Activated CD4-positive, alpha-beta memory T cell treated with anti-CD3 and anti-CD28 coated beads for 36 hours (primary cell): ENCODE measurements at places on chromosomes 1 and 21. TPM values are rescaled to one million over a fixed set of nuclear protein-coding genes. Genes with fewer than 3 reads are reported as not detected.

Gene FCRLA
- not detected for total RNA-seq

Gene ZBTB8A
- 0.33 TPM for total RNA-seq

Gene SPATA45
- total RNA-seq, result 0.51 TPM

Gene HRNR
- not detected for total RNA-seq

Gene RNU1-2
- total RNA-seq, result 1,409 TPM

DNA sequence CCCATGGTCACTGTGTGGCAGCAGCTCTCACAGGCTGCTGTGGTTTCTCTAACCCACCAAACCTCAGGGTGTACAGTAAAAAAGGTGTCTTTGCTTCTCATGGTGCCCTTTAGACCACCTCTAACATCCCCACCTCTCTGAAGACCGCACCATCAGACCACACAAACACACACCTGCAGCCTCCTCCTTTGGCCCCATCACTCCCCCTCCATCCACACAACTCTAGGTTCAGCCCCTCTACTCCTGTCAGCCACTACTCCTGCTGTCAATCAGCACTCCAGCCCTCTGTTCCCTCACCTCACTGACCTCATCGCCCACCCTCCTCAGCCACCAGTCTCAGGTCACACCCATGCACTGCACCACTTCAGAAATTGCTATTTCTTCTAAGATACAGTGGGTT, 7.5 kb downstream of the ZNF692 start:
- DNase-seq, result no peak
- H3K27me3 ChIP-seq, result no peaks in the 10 kb centered on the region
- H3K27ac ChIP-seq, result no peak overlapping the region
- H3K4me1 ChIP-seq, result peaks cover 9% of the 10 kb centered on the region
- no peak overlapping the region for H3K4me3 ChIP-seq
- peaks cover 35% of the 10 kb centered on the region for H3K36me3 ChIP-seq

- no peak overlapping the region for H3K27ac ChIP-seq
- H3K4me3 ChIP-seq, result no peak overlapping the region
- no peak for DNase-seq
Observed at GRCh38 chr1:82485591-82486369, 685.0 kb downstream of the ADGRL2 start.

- H3K27me3 ChIP-seq, result no peaks in the 10 kb centered on the region
- peaks cover 40% of the 10 kb centered on the region for H3K36me3 ChIP-seq
- peak; percentile 53 for DNase-seq
Observed at GRCh38 chr1:67270541-67270940, 37.1 kb upstream of the IL12RB2 start.

GRCh38 chr1:111162488-111162880, 22.5 kb downstream of the CEPT1 start:
- no peaks in the 10 kb centered on the region for H3K27me3 ChIP-seq
- H3K4me3 ChIP-seq, result no peak overlapping the region
- H3K4me1 ChIP-seq, result peaks cover 9% of the 10 kb centered on the region
- peaks cover 12% of the 10 kb centered on the region for H3K36me3 ChIP-seq

GRCh38 chr1:74946388-74946787, 187.8 kb upstream of the LHX8 start:
- H3K27me3 ChIP-seq, result peaks cover 2% of the 10 kb centered on the region
- DNase-seq, result no peak
- H3K4me1 ChIP-seq, result no peaks in the 10 kb centered on the region
- H3K4me3 ChIP-seq, result no peak overlapping the region

DNA sequence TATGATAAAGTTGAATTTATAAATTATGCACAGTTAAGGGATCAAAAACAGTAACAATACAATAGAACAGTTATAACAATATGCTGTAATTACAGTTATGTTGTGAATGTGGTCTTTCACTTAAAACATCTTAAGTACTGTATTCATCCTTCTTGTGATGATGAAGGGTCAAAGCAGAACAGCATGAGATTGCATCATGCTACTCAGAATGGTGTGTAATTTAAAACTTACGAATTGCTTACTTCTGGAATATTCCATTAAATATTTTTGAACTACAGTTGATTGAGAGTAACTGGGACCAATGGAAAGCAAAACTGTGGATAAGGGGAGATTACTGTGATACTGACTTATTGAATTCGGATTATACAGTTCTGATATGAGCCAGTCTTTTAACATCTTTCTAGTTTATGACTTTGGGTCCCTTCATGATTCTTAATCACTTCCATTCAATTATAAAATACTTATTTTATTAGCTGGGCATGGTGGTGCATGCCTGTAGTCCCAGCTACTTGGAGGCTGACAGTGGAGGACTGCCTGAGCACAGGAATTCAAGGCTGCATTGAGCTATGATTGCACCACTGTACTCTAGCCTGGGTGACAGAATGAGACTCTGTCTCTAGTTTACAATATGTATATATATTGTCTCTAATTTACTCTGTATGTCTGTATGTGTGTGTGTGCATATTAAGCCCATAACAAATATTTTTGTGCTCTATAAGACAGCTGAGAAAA, 43.2 kb downstream of the ATP1B1 start:
- H3K4me3 ChIP-seq, result no peak overlapping the region
- no peak for DNase-seq
- no peaks in the 10 kb centered on the region for H3K36me3 ChIP-seq
- H3K27me3 ChIP-seq, result no peaks in the 10 kb centered on the region
- H3K27ac ChIP-seq, result no peak overlapping the region

- no peaks in the 10 kb centered on the region for H3K36me3 ChIP-seq
- peaks cover 14% of the 10 kb centered on the region for H3K27me3 ChIP-seq
- no peak overlapping the region for H3K4me3 ChIP-seq
- H3K27ac ChIP-seq, result no peak overlapping the region
- no peak for DNase-seq
Observed at GRCh38 chr1:30791868-30792267, 34.3 kb upstream of the LAPTM5 start.

DNA sequence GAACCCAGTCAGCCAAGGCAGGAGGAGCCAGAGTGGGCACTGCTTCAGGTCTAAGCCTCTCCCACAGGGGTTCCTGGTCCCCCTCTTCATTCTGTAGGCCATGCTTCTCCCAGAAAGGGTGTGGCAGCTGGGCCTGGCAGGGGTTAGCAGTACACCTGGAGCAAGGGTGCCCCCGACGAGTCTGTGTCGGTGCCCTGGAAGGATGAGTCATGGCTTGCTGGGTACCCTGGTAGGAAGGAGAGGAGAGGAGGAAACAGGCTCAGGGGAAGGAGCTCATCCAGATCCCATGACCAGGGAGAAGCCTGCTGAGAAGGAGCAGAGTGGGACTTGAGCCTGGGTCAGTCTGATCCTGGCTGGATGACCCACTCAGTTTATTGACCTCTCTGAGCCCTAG, 10.3 kb downstream of the KDF1 start:
- no peak overlapping the region for H3K27ac ChIP-seq
- H3K36me3 ChIP-seq, result peaks cover 17% of the 10 kb centered on the region
- no peaks in the 10 kb centered on the region for H3K4me1 ChIP-seq
- no peak for DNase-seq
- no peak overlapping the region for H3K4me3 ChIP-seq
- H3K27me3 ChIP-seq, result no peaks in the 10 kb centered on the region

- no peak overlapping the region for H3K4me3 ChIP-seq
- peaks cover 25% of the 10 kb centered on the region for H3K4me1 ChIP-seq
- no peaks in the 10 kb centered on the region for H3K36me3 ChIP-seq
- no peak for DNase-seq
- no peaks in the 10 kb centered on the region for H3K27me3 ChIP-seq
Observed at GRCh38 chr1:83497563-83497962, 501.4 kb downstream of the TTLL7 start.

GRCh38 chr21:25862596-25862995, 127.8 kb downstream of the GABPA start:
- peaks cover 3% of the 10 kb centered on the region for H3K27me3 ChIP-seq
- H3K36me3 ChIP-seq, result no peaks in the 10 kb centered on the region
- peak; percentile 36 for DNase-seq
- no peak overlapping the region for H3K27ac ChIP-seq
- no peak overlapping the region for H3K4me3 ChIP-seq

GRCh38 chr1:34398916-34399275, 222.2 kb downstream of the C1orf94 start:
- no peaks in the 10 kb centered on the region for H3K36me3 ChIP-seq
- no peak for DNase-seq
- no peak overlapping the region for H3K4me3 ChIP-seq
- no peak overlapping the region for H3K27ac ChIP-seq
